GM12891 (cell line): ENCODE measurements at places on chromosomes 3 and 15.

- DNase-seq = no peak
Measured at GRCh38 chr15:81728726-81729125, 317.1 kb downstream of the MEX3B start.

DNA sequence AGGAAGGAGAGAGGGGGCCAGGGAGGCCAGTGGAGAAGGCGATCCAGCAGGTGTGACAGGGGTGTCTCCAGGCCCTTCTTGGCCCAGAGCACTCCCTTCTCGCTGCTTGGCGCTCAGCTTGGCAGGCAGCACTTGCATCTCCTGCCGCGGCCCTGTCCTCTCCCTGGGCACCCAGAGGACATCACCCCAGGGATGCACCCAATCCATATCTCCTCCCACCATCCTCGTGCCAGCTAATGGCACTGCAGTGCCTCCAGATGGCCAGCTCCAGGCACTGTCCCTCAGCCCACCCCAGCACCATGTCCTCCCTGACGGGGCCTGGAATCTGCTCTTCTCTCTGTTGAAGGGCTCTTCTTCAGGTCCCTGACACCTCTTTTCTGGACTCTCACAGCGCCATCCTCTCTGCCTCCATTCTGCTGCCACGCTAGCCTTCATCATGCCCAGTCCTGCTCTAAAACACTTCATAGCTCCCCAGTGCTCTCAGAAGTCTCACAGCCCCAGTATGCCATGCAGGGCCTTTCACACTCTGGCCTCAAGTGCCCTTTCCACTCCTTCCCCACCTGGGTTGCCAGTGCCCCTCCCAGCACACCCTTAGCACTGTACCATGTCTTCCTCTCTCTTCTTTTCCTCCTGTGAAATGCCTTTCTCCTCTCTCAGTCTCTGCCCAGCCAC is 106.8 kb upstream of the SLC6A11 start:
- no peak for DNase-seq

DNA sequence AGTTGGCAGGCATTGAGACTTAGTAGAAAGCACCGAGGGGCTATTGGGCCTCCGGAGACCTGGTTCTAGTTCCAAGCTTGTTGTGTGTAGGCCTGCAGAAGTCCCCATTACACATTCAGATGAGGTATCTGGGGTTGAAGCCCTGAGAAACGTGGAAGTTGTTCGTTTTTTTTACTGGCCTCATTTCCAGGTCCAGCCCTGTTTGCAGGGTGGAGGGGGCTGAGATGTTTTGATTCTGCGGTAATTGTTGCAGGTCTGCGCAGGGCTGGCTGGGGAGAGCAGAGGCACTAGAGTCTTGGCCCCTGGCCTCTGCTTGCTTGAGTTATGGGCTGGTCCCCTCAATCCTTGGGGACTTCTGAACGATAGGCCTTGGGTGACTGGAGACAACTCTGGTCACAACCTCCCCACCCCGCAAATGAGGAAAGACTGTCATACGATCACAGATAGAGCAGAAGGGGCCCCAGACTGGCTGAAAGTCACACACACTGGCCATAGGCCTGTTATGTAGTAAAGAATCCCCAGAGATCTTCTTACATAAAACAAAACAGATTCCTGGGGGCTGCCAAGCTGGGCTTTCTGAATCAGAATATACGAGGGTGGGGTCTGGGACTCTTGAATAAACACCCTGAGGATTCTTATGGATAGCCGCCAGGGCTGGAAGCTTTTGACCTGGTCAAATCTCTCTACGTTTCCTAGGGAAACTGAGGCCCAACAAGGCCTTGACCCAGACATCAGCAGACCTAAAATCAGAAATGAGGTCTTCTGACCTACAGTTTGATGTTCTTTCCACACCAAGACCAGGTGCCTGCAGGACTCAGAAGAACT is 15.6 kb downstream of the KBTBD13 start:
- DNase-seq = no peak

DNA sequence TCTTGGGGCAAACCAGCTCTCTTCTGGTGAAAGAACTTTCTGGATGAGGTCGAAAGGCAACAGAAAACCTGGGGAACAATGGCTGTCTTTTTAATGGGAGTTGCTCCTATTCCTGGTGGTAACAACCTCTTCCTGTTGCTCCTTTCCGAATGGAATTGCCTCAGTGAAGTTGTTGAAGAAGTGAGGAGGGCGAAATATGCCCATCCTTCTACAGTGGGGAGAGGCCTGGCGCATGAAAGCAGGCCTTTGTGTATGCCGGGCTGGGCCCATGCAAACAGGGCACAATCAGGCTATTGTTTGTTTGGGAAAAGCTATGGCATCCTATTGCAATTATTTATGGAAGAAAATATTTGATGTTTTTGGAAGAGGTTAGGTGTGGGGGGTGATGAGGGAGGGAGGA is 166.9 kb downstream of the IGF1R start:
- no peak for DNase-seq

GRCh38 chr15:70268698-70269251 is 171.1 kb upstream of the TLE3 start:
- no peak for DNase-seq

GRCh38 chr3:185995352-185995751 is 57.5 kb upstream of the TRA2B start:
- no peak for DNase-seq

- no peak for DNase-seq
Measured at GRCh38 chr15:89469426-89470096, 26.8 kb downstream of the RHCG start.
